Amniotic epithelial cell (primary cell): ENCODE measurements at places on chromosomes 13 and 19.

GRCh38 chr13:77506874-77507273 lies 28.6 kb upstream of the SCEL start:
- no peak for DNase-seq

DNA sequence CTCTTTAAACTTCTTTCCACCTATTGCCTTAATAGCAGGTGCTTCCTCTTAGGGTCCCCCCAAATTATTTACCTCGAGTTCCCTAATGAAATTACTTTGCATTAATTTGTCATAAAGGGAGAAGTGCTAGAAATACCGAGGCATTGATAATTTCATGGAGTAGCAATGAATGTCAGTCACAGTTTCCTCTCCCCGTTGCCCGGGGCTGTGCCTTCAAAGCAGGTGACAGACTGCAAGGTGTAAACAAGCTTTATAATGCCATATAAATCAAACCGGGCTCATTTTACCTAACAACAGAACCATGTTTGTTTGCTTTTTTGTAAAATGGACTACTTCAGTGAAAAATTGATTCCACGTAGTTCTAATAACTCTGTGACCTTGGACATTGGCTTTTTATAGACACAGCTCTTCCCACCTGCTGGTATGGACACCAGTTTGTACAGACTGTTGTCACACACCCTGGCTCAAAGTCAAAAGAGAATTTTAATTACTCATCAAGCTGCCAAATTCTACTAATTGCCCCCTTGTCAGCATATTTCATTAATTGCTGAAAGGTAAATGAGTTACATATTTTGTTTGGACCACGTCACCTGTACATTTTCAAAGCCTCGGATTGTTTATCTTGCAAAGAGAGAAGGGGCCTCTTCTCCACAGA lies 171.1 kb downstream of the STK24 start:
- DNase-seq = no peak

GRCh38 chr19:6387372-6387771 lies 5.6 kb downstream of the GTF2F1 start:
- no peak for DNase-seq

GRCh38 chr19:46970815-46971214 lies 48.8 kb upstream of the NPAS1 start:
- peak; percentile 23 for DNase-seq

GRCh38 chr19:13401388-13401787 lies 104.9 kb downstream of the CACNA1A start:
- DNase-seq = peak; percentile 15

- peak; percentile 16 for DNase-seq
These were observed 90.5 kb upstream of the ANKRD10 start for GRCh38 chr13:111005364-111005763.

- DNase-seq = no peak
These were observed 69.9 kb downstream of the ARHGEF18 start for GRCh38 chr19:7418596-7418995.

- DNase-seq = peak; percentile 89
These were observed 20.8 kb downstream of the RASA3 start for GRCh38 chr13:114111577-114111976.

DNA sequence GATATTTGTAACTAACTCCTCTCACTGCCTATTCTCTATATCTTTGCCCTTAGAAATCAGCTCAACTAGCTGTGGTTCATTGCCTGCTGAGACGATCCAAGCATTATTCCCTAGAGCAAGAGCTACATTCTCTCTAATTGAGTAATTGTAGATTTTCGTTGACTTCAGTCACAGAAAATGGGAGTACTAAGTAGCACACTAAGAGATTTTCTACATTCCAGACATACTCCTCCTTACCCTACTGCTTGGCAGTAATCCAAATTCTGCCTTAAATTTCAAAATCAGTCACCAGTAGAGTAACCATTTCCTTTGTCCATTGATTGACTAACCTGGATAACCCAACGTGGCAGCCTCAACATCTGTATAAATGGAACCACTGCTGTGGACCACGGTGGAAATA lies 1786.8 kb downstream of the SLITRK5 start:
- DNase-seq = peak; percentile 87

- DNase-seq = no peak
These were observed 67.9 kb downstream of the NDFIP2 start for GRCh38 chr13:79548902-79549301.

DNA sequence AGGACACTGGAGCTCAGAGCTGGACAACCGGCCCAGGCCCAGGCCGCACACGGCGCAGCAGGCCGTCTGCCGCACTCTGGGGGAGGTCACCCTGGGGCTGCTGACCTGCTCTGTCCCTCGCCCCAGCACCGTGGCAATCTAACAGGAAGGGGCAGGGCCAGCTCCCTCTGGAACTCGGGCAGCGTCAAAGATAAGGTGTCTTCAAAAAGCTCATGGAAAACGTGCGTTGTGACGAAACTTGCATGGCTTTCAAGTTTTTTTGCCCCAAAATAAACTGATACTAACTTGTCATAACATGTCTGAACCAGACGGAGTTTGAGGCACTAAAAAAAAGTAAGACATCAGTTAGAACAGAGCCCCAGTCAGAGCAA lies 12.2 kb upstream of the ATP8B3 start:
- DNase-seq = no peak

- DNase-seq = peak; percentile 86
These were observed 34.4 kb downstream of the RAP2A start for GRCh38 chr13:97468331-97468730.

DNA sequence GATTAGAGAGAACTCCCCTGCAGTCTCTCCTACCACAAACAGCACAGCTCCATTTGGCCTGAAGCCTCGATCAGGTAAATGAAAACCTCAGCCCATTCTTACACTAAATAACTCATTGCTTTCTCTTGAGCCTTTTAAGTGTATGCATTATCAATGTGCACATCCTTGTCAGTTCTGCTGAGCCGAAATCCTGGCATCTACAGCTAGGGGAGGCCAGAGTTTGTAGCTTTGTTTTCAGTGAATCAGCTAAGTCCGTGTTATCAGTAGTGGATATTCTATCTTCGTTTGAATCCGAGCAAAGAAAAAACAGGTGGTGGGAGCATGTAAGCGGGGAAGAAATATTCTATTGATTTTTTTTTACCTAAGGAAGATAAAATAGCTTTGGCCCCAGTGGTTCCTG lies 84.4 kb downstream of the ESD start:
- DNase-seq = peak; percentile 31

DNA sequence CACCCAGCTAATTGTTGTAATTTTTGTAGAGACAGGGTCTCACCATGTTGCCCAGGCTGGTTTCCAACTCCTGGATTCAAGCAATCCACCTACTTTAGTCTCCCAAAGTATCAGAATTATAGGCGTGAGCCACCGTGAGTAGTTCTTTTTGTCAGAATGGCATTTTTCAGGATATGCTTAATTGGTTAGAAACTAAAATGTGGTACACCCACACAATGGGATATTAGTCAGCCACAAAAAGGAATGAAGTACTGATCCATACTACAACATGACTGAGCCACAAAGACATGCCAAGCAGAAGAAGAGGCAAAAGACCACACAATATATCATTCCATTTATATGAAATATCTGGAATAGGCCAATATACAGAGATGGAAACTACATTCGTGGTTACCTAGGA lies 41.7 kb upstream of the MAP3K10 start:
- no peak for DNase-seq

DNA sequence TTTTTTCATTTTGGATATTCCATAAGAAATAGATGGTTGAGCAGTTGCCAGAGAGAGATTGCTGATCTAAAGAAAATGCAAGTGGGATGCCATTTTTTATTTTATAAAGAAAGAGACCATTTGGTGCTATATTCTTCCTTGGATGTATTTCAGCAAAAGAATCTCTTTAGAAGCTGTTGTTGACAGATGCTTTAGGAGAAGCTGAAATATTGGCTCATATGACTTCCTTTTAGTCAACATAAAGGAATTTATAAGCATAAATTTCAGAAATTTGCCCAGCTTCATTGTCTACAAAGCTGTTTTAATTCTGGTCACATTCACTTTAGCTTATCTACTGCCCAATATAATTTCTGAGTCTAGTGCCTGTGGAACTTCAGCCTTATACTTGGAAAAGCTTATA lies 36.9 kb downstream of the POLR1D start:
- peak; percentile 58 for DNase-seq

DNA sequence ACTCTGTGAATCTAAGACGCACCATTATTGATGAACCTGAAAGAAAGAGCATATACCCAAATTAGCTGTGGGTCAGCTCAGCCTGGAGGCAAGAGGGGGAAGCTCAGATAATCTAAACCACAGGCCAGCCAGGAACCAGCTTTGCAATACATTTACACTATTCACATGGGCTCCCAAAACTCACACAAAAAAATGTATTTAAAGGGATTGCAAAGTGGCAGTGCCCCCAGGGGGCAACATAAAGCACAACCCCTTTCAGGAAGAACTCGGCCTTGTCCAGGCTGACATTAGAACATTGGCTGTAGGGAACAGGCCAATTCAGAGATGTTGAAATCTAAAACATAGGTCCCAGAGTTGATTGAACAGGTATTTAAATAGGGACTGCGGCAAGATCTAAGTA lies 3.2 kb upstream of the PROZ start:
- no peak for DNase-seq

DNA sequence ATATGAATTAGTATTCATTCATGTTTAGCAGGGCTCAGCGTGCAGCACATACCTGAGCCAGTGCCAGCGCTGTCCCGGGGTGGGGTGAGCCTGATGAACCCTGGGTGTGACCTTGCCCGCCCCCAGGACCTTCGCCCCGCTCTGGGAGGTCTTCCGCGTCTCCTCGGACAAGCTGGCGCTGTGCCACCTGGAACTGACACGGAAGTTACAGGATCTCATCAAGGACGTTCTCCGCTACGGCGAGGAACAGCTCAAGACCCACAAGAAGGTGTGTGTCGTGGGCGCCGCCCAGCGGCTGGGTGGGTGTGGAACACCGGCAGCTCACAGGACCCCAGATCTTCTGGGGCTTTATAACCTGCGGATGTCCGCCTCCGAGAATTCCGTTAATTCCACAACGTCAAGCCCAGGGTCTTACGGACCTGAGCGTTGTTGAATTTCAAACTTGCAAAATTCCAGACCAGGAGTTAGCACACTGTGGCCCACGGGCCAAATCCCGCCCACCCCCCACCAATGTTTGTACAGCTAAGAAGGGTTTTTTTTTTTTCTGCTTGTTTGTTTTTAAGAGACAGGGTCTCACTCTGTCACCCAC lies 15.4 kb downstream of the FCHO1 start:
- peak; percentile 85 for DNase-seq

DNA sequence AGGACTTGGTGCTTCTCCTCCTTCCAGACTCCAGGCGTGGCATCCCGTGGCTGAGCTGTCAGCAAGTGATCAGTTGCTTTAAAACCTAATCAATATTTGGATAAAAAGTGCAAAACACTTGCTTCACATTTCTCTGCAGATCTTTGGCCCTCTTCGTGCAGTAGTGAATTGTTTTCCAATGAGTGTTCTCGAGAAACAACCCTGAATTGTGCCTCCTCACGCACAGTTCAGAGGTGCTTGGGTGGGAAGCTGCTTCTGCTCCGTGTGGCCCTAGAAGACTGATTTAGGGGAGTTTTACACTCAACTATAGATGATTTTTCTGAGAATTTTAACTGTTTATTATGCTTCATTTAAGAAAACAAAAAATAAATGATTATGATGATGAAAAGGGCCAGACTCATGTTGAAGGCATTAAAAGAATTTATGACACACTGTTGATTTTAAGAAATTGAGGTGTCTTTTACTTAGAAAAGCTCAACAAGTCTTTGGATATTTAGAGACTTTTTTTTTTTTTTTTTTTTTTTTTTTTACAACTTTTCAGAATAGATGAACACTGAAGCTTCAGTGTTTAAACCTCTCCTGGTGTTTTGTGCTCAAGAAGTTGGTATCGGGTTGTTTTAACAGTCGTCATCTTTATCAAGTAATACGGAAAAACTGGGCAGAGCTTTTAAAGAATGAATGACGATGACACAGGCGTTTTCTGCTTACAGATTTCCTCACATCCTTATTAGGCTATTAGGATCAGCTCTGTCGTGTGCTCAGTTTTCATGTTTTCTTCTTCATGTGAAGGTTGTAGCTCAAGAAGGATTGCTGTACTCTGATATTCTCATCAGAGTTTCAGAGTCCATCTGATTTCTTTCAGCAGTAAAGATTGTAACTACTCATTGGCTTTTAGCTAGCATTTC lies 39.5 kb upstream of the TEX29 start:
- peak; percentile 50 for DNase-seq

- no peak for DNase-seq
These were observed 24.5 kb upstream of the LGALS16 start for GRCh38 chr19:39631178-39631577.

DNA sequence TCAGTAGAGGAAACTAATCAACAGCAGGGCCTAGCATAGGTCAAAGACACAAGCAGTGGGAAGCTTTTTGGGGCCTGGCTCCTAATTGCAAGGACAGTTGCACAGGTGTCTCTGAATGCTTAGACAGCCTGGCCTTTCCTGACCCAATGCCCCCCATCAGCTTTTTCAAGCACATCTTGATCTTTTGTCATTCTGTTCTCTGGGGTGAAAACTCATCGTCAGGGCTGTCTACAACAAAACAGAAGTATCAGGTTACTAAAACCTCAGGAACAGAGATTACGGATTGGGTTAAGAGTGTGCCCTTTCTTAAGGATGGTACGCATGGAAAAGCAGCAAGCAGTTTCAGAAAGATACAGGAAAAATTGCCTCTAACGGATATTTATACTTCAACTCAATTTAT lies 8.3 kb upstream of the ZNF254 start:
- no peak for DNase-seq

DNA sequence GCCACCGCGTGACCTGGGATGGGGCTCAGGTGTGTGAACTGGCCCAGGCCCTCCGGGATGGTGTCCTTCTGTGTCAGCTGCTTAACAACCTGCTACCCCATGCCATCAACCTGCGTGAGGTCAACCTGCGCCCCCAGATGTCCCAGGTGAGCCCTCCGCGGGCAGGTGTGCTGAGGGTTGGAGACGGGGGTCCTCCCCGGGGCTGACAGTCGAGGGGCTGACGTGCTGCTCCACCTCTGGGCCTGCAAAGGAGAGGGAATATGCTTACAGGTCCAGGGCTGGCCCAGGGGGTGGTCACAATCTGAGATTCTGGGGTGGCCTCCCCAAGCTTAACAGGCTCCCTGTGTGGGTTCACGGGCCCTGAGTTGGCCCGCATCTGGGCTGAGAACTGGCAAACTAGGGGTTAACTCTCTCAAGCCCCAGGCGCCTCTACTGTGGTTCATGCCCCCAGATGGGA lies 386 bp downstream of the VAV1 start:
- DNase-seq = no peak

DNA sequence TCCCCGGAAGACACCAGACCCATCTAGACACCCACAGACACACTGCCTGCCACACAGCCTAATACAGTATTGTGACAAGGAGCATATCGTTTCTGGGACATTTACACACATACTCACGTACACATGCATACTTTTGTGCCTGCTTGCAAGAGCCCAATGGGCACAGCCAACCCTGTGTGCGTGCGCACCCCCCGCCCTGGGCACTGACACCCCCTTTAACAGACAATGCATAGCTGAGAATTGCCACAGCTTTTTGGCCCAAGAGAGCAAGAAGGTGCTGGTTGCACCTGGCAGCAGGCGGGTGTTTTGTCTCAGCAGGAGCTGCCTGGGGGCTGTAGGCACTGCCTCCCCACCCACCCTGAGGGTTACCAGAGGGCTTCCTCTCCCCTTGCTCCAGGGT lies 1.7 kb upstream of the NFIX start:
- DNase-seq = no peak
